ENCODE measurements at places on chromosomes 7 and 10.

DNA sequence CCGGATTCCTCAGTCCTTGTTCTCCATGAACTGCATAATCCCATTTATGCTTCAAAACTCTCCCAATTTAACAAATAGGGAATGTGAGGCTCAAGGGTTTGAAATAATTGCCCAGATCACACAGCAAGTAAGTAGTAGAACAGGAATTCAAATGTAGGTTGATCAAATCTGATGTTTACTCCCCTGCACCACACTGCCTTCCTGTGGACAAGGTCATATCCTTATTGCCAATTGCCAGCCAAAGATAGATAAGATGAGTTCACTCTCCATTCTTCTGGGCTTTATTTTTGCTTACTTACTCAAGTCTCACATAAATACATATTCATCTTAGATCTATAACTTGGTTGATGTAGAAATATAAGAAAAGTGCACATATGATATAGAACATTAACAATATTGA lies 435.2 kb upstream of the ETV1 start:
- no peak for DNase-seq

GRCh38 chr7:12094365-12094921 lies 116.7 kb upstream of the TMEM106B start:
- peak; percentile 5 for DNase-seq

DNA sequence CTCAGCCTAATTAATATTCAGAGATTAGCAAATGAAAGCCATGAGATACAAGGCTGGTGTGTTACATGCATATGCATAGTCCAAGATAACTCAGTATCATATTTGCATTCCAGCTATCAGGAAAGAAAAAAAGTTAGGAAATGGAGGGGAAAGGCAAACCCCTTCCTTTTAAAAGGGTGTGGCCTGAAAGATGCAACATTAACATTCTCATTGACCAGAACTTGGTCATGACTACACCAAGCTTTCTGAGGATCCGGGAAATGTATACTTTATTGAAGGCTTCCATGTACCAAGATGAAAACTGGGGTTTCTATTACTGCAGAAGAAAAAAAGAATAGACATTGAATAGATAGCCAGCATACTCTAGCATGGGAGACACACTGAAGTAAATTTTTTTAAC lies 96.5 kb downstream of the IPMK start:
- DNase-seq, result no peak

DNA sequence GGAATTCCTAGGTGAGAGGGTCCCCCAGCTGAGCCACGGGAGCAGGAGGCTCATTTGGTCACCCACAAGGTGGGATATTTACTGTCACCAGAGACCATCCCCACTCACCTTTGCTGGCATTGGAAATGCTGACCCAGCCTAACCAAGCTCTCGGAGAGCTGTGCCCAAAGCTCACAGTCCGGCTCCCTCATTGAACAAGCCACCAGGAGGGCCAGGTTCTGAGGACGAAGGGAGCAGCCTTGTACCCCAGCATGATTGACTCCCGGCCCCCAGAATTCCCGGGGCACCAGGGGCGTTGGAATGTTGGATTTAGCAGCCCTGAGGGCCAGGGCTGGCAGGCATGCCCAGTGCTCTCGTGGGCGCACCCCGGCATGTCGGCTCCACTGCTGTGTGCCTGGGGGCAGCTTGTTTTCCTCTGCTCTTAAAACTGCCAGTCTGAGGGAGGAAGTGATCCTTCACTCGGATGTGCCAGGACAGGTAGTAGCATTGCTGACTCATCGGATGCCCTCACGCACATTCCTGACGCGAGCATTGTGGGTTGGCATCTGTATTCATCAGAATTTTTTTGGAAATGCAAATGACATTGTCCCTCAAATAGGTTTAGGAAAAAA lies 23.3 kb downstream of the CLIP2 start:
- DNase-seq, result no peak

GRCh38 chr7:134562136-134562535 lies 13.2 kb downstream of the AKR1B15 start:
- peak; percentile 81 for DNase-seq

GRCh38 chr7:76294344-76295024 lies 8.0 kb upstream of the HSPB1 start:
- DNase-seq, result peak; percentile 97

DNA sequence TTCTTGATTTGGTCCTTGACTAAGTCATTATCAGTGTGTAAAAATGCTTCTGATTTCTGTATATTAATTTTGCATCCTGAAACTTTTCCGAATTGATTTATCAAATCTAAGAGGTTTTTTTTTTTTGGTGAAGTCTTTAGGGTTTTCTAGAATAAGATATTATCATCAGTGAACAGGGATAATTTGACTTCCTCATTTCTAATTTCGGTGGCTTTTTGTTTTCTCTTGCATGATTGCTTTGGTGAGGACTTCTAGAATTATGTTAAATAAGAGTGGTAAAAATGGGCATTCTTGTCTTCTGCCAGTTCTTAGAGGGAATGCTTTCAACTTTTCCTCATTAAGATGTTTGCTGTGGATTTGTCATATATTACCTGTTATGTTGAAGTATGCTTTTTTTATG lies 170.5 kb downstream of the CCDC7 start:
- no peak for DNase-seq

DNA sequence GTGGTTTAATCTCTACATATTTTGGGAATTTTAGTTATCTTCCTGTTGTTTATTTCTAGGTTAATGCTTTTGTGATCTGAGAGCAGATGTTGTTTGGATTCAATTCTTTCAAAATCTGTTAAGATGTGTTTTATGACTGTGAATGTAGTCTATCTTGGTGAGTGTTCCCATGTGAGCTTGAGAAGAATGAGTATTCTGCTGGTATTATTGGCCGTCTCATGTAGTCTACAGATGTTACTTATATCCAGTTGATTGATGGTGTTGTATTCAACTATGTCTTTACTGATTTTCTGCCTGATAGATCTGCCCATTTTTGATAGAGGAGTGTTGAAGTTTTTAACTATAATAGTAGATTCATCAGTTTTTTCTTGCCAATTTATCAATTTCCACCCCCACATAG lies 141.4 kb upstream of the FOXP2 start:
- no peak for DNase-seq

DNA sequence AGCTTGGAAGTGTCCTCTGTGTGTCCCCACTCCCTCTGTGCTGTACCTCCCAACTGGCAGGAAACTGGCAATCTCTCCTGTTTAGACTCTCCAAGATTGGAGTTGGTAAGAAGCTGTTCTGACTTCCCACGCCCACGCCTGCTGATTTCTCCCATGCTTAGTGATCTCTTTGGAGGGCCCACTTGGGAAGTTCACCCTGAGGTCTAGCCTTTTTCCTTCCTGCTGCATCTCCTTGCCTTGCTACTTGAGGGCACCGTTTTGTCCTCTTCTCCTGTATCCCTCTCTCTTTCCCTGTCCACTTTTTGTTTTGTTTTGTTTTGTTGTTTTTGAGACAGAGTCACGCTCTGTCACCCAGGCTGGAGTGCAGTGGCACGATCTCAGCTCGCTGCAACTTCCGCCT lies 35.4 kb downstream of the ZAN start:
- no peak for DNase-seq

- no peak for DNase-seq
These were observed 28.9 kb upstream of the LMTK2 start for GRCh38 chr7:98077762-98078161.

- no peak for DNase-seq
These were observed 10.5 kb upstream of the SLC26A3 start for GRCh38 chr7:107813524-107813923.

GRCh38 chr10:102801496-102801895 lies 35.7 kb downstream of the CYP17A1 start:
- DNase-seq, result peak; percentile 48

DNA sequence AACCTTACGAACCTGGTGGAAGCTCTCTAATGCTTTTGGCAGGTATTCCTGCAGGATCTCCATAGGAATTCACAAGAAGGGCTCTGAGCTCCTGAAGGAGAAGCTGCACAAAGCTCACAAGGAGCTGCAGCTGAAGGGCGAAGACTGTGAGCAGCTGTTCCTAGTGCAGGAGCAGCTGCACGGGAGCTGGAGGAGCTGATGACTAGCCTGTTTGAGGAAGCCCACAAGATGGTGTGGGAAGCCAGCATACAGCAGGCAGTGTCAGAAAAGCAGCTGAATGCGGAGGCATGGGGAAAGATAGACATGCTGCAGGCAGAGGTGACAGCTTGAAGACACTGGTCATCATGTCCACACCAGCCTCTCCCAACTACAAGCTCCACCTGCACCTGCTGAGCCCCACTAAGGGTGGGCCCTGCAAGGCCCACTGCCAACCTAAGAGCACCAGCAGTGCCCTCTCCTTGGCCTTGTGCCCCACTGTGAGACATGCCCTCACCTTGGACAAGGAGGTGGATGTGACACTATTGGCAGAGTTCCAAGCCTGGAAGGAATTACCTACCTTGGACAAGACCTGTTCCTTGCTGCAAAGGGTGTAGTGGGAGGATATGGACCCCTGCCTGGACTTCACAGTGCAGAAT lies 250.6 kb downstream of the BBS9 start:
- no peak for DNase-seq

GRCh38 chr7:18754766-18755165 lies 259.2 kb downstream of the HDAC9 start:
- peak; percentile 63 for DNase-seq

GRCh38 chr10:14603534-14604102 lies 171.1 kb downstream of the FAM107B start:
- DNase-seq, result no peak

DNA sequence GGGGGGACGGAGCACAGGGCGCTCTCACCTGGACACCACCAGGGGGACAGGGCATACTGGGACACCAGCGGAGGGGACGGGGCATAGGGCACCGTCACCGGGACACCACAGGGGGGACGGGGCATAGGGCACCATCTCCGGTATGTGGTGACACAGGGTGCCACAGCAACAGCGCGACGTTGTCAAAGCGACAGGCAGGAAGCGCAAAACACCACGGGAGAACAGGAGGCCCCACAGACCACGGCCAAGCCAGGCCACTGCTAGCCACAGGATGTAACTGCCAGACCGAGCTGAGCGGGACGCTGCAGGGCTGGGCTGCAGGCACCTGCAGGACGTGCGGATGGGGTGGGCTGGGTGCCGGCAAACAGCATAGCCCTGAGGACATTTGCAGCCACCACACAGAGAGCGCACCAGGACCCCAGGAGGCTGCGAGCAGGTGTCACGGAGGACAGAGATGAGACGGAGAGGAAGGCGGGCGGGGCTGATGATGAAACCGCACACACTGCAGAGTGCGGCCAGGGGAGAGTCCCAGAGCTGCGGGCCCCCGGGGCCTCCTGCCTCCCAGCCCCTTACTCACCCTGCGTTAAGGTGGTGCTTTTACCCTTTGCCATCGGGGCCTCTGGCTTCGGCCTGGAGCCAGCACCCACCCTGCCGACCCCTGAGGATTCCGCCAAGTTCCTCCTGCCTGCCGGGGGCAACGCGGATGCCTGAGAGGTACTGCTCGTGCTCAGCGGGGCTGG lies 17.5 kb downstream of the MICALL2 start:
- no peak for DNase-seq

DNA sequence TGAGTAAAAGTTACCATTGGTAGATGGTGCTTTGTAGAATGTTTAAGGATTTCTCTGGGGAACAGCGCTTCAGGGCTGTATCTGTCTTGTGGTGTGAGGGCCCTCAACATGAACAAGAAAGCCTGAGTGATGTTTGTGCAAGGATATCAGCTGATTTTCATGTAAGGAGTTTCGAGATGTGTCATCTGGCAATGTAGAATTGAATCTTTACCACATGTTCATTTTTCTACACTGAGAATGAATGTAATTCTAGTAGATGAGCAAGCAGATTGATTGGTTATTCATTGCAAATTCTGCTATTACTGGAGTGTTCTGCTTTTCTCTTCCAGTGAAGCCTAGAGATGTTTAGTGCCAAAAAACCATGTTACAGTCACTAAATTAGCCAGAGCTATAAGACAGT lies 87.7 kb downstream of the ST7 start:
- DNase-seq, result peak; percentile 83

DNA sequence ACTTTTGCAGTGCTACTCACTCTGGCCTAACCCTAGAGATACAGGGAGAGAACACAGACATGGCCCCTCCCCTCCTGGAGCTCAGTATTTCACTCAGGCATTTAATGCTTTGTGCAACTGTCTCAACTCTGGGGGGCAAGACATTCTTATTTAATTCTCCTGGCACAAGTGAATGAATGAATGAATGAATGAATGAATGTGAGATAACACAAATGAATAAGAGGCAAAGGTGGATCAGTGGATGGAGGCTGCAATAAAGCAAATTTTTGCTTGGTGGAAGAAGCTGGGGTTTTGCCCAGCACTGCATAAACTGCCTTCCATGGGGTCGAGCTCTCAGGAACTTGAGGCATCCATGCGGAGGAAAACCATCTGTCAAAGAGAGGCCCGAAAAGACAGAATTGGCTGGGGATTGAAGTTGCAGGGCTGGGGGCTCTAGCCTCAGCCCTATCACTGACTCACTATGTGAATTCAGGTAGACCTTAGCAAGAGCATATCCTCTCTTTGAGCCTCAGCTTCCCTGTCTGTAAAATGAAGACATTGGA lies 441.4 kb upstream of the ZMIZ1 start:
- no peak for DNase-seq

DNA sequence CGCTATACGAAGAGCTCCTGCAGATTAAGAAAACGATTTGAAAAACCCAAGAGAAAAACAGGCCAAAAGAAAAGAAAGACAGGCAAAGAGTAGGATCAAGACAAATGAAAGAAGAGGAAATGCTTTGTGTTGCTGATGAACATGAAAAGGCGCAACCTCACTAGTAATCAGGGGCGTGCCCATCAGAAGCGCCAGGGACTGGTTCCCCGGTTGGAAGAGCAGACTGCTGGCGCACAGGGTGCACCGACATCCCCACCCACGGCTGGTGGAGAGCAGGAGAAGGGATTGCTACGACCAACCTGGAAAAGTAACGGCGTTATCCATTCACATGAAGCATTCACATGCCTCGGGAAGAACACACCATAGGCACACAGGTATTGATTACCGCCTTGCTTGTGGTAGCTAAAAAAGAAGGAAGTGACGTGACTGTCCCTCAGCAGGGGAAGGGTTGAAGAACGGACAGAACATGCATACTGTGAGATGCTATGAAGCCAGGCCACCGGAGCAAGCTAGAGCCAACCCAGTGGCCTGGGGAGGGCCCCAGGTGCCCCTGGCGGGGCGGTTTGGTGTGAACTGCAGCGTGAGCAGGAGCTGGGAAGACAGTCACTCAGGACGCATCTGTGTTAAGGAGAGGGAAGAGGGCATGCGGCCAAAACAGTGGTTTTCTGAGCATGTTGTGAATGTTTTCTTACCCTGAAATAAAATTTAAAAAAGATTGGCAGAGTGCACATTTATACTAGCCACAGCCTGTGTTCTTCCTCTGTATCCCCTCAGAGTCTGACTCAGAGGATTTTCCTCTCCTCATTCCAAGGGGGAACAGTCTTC lies 18.3 kb downstream of the AGAP3 start:
- peak; percentile 93 for DNase-seq

All from fibroblast of skin of right biceps (primary cell).